ENCODE measurements at places on chromosomes 5 and 9.
A peak's percentile ranks its signal among the peaks of the same experiment; 100 is the strongest.

DNA sequence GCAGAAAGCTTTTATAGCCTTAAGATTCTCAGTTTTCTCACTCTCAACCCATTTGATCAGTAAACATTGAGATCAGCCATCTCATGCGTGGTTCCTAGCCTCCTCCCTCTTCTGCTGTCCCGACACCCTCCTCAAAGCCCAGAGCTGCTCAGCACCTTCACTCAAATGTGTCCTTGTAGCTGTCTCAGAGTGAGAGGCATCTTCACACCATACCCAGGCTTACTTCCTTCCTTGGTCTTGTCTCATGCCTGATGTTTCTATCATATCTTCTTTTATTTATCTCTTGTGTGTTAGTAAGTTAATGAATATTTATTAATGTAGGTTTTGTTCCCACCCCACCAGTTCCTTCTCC is 72.4 kb upstream of the SNX2 start:
- DNase-seq: no peak

DNA sequence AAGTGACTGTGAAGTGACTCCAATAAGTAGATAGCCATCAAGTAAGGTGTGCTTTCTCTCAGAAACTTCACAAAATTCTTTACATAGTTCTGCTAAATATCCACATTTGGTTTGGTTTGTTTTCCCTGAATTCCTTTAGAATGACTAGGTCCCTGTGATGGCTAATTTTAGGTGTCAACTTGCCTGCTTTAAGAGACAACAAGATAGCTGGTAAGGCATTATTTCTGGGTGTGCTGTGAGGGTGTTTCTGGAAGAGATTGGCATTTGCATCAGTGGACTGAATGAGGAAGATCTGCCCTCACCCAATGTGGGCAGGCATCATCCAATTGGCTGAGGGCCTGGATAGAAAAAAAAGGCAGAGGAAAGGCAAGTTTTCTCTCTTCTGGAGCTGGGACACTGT is 8.3 kb upstream of the PTBP3 start:
- no peak for DNase-seq

DNA sequence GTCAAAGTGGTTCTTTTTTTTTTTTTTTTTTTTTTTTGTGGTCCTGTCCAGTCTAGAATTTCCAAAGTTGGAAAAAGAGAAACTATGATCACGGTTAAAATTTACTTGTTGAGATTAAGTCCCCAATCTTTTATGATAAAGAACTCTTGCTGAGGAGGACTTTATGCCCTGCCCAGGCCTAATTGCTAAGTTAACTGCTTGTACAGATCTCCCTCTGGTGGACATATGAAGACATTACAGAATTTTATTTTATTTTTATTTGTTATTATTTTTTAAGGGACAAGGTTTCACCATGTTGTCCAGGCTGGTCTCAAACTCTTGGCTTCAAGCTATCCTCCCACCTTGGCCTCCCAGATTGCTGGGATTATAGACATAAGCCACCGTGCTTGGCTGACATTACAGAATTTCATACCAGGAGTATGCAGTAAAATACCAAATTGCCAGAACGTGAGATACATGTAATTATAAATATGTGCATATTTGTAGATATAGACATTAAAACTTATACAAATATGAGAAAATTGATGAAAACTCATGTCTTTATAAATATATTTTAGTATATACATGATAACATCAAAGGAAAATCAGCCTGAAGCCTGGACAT is 91.2 kb downstream of the RFK start:
- peak; percentile 17 for DNase-seq

DNA sequence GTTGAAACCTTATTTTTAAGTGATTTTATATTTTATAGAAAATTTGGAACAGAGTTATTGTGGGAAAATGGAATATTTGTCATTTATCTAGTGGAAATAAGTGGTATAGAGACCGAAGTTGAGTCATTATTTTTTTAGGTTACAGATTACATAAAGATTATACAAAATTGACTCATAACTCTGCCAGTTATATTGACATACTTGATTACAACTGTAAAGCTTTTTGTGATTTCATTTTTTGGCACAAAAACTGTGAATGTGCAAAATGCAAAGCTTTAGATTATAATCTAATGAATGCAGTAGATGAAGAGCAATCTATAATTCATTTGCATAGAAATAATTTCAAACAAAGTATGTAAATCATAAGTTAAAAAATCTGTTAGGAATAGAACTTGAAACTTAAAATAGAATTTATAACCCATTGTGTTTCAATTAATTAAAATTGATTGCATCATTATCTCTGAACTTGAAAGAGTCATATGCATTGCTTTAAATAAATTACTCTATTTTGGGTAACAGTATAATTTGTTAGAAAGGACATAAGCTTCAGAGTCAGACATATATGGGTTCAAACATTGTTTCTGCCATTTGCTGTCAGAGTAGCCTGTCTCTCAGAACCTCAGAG is 280.4 kb downstream of the FER start:
- DNase-seq: no peak

DNA sequence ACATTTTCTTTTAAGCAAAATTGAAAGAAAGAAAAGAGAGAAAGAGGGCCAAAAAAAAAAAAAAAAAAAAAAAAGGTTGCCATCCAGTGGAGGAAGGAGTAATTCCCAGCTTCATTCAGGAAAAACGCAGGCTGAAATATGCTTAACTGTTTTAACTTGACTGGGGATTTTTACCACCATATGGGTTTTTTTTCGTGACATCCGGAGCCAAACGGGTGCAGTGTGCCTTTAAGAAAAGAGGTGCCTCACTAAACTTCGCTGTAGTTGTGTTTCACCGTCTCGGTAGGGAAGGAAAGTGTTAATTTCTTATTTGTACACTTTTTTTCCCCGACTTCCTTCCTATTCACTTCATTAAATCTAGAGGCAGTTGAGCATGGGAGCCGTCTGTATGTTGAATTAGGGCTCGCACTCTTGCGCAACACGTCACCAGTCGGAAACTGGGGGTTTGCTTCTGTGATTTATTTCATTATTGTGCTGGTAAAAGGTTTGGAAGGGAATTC is 143.0 kb downstream of the SMARCA2 start:
- DNase-seq: no peak

DNA sequence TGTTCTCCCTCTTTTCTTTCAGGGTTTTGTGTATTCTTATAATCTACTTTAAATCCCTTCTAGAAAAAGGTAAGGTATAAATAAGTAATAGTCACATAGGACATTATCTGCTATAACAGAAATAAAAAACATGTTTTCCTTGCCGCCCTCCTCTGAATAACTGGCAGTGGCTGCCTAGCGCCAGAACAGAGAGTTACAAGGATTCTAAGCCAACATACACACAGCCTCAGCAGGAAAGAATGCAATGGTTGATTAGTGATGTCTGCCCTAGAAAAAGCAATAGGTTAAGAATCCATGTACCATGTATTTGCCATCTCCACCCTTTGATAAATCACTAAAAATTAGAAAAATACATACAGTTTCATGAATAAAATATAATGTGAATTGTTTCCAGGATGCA is 4.9 kb downstream of the MED27 start:
- no peak for DNase-seq
